ENCODE measurements at places on chromosomes 1 and 21.
A peak's percentile ranks its signal among the peaks of the same experiment; 100 is the strongest.

DNA sequence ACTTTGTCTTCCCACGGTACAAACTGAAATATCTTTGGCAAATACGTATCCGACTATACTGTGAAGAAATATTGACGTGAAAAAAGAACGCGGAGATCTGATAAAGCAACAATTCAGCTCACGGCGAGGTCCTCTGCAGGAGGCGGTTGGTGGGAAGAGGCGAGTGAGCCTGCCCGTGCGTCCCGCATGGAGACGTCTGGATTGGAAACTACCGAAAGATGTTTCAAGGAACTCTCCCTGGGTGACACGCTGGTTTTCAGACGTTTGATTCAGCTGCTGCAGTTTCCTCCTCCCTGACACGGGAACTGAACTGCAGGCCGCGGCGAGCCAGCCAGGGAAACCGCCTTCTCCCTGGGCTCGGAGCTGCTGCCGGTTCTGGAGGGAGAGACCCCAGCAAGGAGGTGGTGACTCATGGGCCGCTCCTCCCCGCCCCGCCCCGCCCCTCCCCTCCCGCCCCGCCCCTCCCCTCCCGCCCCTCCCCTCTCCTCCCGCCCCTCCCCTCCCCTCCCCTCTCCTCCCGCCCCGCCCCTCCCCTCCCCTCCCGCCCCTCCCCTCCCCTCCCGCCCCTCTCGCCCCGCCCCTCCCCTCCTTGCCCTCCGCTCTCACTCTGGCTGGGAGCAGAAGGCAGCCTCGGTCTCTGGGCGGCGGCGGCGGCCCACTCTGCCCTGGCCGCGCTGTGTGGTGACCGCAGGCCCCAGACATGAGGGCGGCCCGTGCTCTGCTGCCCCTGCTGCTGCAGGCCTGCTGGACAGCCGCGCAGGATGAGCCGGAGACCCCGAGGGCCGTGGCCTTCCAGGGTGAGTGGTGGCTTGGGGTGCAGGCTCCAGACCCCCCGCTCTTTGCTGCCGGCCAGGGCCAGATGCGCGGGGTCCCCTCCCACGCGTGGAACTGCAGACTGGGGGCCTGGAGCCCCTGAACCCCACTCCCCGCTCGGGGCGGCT lies at the start of gene COL6A1:
COL6A1 (plus strand) TSS at position 620 of the 941 bp plus-strand sequence; CDS start at position 701, 81 bp downstream.
- peak; percentile 55 for DNase-seq

GRCh38 chr1:191609305-191609704 lies 549.0 kb upstream of the RGS18 start:
- DNase-seq: no peak

DNA sequence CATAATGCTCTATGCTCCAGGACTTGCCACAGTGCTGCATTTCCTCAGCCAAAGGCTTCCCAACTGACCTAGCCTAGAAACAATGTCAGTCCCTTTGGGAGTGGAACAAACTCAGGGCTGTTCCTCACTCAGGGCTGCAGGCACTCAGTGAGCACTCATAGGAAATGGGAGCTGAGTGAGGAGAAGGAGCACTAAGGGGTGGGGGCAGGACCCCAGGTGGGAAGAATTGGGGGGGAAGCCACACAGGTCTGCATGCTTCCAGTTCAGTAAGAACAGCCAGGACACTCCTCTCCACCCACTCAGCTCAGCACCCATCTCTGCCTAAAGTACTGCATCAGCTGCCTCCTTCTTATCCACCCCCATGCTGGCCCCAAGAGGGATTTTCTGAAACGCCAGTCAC lies 7.3 kb upstream of the SLC5A9 start:
- DNase-seq: no peak

DNA sequence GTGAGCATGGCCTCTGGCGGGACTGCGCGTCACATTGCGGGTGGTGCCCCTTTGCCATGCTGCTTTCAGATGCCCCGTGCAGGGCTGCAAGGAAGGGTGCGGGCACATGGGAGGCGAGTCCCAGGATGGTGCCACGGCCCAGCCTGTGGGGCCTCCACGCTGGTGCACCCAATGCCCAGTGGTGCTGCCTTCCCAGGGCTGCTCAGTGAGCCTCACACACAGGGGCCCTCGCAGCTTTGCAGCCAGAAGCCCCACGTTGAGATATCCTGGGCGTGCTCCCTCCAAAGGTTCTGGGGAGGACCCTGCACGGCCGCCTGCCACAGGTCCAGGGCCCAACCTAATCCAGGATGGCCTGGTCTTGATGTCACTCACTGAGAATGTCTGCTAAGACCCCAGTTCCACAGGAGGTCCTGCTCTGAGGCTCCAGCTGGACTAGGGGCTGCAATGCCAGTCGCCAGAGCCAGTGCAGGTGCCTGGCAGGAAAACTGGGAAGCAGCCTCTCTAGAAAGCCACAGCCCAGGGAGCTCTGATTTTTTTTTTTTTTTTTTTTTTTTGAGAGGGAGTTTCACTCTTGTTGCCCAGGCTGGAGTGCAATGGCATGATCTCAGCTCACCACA lies 34.1 kb upstream of the PRSS38 start:
- DNase-seq: no peak

GRCh38 chr1:45490121-45490625 lies 790 bp downstream of the TESK2 start:
- DNase-seq: no peak

GRCh38 chr1:63828322-63829044 lies 54.7 kb downstream of the ROR1 start:
- no peak for DNase-seq

Measured in stimulated activated CD4-positive, alpha-beta T cell treated with anti-CD3 and anti-CD28 coated beads, Interleukin-2, amount 100 ng/mL, for 24 hours (primary cell).